ENCODE measurements at places on chromosomes 3 and 15. TPM values are rescaled to one million over a fixed set of nuclear protein-coding genes. Genes with fewer than 3 reads are reported as not detected.

The CHRFAM7A gene
- total RNA-seq: 3.1 TPM

The WNT7A gene
- not detected for total RNA-seq

The THSD4 gene
- total RNA-seq: 14.4 TPM

The TNIK gene
- total RNA-seq: 0.07 TPM
